ENCODE measurements at places on chromosomes 7 and 10.

- no peak for DNase-seq
Observed at GRCh38 chr10:97250952-97251351, 41.5 kb downstream of the ARHGAP19 start.

DNA sequence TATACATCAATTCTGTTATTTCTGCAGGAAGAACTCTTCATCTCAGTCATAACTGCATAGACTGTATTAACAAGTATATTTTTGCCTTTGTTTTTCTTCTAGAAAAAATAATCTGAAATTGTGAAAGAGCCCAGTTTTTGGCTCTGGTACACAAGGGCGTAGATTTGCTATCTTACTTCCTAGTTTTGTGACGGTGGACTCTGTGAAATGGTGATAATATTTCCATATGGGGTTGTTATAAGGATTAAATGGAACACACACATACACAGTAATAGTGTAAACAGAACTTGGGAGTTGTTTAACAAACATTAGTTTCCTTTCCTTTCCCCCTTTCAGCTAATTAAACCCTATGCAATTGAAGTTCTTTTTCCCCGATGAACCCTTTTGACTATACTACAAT lies 108.7 kb downstream of the MKLN1 start:
- DNase-seq, result no peak

DNA sequence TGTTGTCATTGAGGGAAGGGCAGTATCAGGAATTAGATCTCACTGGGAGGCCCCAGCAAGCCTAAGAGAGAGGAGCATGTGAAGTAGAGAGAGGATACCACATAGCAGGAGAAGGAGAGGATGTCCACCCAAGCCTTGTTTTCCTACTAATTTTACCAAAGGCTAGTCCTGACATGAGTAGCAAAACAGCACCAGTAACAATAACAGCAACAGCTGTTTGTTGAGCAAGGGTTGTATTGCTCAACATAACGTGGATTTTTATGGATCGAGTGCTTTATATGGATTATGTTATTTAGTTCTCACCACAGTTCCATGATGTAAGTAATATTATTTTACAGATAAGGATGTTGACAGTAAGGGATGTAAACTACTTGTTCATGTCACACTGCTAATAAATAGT lies 135.2 kb upstream of the DLX6 start:
- DNase-seq, result no peak

DNA sequence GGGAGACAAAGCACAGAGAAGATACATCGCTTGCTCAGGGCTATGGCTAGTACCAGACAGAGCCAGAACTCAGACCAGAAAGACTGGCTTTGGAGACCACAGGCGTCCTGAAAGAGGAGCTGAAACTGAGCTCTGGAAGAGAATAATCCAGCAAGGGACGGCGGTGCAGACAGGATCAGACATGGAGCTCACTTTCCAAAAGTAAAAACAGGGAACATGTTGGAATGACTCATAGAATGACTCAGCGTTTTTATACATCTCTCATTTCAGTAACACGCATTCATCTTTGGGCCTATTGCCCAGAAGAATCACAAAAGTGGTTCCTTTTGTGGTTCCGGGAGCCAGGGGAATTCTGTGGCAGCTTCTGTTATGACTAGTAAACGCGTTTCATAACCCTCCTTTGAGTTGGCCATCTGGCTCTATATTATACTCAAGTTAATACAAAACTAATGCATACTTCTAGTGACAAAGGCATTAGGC lies 37.2 kb downstream of the PLEKHS1 start:
- DNase-seq, result no peak

GRCh38 chr7:98877146-98877545 lies 1.2 kb upstream of the TRRAP start:
- DNase-seq, result no peak

GRCh38 chr7:135771961-135772638 lies 23.5 kb upstream of the FAM180A start:
- no peak for DNase-seq

DNA sequence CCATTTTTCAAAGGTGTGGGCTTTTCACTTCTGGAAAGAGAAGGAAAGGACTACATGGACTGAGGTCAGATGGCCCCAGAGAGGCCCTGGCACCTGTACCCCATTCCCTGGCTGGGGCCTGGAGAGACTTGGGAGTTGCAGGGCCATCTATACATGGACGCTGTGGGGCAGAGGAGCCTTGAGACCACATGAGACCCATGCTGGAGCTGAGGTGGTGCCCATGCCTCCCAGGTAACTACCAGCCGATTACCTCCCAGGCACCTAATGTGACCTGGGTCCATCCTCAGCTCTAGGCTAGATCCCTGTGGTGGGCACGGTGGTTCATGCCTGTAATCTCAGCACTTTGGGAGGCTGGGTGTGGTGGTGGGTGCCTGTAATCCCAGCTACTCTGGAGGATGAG lies 81.3 kb downstream of the GPR26 start:
- no peak for DNase-seq

GRCh38 chr7:123847868-123848267 lies 2.9 kb downstream of the HYAL4 start:
- DNase-seq, result no peak

- no peak for DNase-seq
Observed at GRCh38 chr7:4809091-4809591, 33.7 kb downstream of the AP5Z1 start.

DNA sequence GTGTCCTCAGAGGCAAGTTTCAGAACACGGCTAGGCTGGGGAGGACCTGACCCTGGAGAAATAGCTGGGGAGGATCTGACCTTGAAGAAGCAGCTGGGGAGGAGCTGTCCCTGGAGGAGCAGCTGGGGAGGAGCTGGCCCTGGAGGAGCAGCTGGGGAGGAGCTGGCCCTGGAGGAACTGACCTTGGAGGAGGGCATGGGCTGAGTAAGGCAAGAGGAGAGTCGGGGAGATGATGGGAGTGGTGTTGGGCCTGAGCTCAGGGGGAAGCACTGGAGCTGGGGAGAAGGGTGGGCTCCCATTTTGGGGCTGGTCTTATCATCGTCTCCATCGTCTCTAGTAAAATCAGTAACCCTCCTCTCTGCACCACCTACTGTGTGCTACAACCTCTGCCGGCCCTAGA lies 179.8 kb upstream of the SHH start:
- no peak for DNase-seq

DNA sequence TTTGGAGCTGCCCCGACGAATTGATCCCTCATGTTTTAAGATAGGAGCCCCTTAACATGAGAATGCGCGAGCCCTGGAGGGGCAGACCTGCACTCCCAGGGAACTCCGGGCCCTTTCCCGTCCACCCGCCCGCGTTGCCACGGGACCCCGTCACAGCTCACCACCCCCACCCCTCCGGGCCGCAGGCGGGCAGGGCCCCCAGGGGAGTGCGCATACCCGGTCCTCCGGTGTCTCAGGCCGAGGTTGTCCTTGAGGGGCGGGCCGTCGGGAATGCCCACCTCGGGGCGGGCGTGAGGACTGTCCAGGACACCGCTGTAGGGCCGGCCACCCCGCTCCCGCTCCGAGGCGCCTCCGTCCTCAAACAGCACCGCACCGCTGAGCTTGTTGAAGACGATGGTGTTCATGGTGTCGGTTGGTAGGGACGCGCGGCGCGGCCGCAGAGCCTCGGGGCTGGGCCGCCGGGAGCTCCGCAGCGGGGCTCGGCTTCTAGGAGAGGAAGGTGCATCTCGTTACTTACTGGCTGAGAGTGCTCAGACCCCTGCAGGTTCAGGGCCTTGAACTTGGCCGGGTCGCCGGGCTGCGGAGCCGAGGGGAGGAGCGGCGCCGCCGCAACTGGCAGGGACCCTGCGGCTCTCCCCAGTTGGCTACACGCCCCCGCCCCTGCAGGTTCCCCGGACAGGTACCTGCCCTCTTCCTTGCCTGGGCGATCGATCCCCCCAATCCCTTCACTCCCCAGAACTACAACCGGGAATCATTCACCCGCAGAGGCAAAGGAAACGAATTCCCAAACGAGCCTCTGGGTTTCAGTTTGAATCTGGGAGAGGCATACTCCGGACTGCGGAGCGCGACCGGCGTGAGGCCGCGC lies 2.4 kb downstream of the MKX start:
- DNase-seq, result no peak

DNA sequence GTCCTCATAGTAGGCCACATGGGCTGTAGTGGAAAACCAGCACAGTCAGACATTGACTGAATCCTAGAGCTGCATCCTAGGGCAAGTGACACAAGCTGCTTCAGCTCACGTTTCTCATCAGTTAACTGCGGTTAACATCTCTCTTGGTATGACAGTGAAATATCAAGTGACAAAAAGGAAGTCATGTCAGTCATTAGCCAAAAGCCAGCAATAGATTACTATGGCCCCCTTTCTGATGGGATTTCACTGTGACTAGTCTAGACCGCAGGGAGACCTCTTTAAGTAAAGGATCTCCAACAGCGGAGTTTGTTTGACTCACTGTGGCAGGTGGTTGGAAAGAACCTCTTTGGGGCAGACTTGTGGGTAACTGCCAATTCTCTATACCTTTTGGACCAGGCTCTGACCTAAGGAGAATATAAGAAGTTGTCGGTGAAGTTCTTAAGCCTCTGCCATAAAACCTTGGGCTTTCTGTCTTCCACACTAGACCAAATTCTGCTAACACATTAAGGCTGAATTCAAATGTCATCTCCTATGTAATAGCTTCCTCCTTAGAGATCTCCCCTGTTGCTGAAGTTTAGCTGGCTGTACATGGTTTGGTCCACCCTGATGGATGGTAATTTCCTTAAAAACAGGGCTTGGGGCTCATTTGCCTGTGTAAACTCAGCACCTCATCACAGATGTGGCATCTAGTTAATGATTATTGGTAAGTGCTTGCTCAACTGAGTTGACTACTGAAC lies 115.3 kb downstream of the SGMS1 start:
- DNase-seq, result no peak

DNA sequence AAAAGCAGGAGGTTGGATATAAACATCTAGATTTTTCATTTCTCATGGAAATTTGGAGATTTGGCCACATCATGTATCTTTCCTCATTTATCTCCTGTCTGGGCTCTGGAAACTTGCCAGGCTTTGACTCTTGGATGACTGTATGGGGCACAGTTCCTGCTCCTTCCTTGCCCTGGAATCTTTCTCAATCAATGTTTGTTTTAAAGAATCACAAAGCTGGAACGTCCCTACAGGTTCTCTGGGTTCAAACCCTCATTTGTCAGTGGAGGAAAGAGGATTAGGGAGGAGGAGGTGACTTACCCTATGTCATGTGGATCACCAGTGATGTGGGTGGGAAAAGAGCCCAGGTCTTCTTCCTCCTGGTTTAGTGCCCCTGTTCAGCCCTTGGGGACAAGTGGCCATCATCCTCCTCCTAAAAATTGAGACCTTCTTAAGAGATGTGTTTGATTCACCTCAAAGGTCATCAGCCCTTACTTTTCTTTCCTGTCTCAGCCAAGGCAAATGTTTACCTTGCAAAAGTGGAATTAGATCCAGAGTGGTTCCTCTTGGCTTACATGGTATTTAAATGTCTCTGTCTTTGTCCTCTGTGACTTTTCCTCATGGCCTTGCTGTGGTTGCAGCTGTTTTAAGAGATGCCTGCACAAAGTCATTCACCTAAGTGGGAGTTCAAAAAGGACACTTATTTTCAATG lies 38.8 kb upstream of the PDZD8 start:
- no peak for DNase-seq

- no peak for DNase-seq
Observed at GRCh38 chr10:36766940-36767339, 358.5 kb upstream of the ANKRD30A start.

- DNase-seq, result no peak
Observed at GRCh38 chr7:150314639-150315239, 8.4 kb upstream of the LRRC61 start.

- DNase-seq, result peak; percentile 93
Observed at GRCh38 chr7:82275342-82275741, 168.2 kb downstream of the CACNA2D1 start.

DNA sequence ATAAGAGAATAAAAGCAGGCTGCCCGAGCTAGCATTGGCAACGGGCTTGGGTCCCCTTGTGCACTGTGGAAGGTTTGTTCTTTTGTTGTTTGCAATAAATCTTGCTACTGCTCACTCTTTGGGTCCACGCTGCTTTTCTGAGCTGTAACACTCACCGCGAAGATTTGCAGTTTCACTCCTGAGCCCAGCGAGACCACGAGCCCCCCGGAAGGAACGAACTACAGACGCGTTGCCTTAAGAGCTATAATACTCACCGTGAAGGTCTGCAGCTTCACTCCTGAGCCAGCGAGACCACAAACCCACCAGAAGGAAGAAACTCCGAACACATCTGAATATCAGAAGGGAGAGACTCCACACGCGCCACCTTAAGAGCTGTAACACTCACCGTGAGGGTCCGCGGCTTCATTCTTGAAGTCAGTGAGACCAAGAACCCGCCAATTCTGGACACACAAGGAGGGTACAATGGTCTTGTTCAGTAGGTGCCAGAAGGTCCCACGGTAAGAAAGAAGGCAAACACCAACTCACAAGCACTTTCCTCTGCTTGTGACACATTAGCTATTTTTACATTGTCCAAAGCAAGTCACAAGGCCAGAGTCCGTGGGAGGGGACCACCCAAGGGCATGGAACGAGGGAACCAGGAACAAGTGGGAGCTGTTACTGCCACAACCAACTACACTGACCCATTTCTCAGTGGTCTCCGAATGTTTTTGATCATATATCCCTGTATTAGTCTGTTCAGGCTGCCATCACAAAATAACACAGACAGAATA lies 29.2 kb upstream of the CACUL1 start:
- DNase-seq, result no peak

GRCh38 chr7:8305104-8305503 lies 43.1 kb upstream of the ICA1 start:
- no peak for DNase-seq

DNA sequence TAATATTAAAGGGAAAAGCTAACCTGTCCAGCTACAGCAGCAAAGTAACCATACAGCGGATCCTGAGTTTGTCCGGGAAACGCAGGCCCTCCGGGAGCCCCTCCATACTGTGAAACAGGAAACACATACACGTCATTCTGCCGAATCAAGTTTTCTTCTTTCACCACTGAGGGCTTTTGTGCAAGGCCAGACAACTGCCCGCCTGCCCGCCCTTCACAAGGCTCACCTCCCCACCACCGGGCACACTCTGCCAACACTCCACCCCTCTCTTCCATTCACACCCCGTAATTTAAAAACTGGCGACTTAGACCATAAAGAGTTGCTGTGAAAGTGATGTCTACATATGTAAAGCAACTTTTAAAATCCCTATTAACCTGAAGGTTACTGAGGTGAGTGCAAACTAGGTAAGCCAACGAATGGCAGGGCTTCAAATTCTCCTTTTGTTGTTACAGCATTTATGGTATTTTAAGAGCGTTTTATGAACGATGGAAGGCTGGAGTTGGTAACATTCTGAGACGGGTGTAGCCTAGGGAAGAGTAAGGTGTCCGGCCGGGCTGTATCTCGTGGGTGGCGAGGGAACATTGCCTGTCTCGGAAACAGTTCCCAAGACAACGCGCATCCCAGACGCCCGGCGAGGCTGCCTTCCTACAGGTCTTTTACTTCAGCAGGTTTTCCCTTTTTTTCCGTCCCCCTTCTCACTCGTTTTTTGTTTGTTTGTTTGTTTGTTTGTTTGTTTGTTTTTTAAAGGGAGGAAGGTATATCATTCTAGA lies 817 bp downstream of the SRI start:
- DNase-seq, result no peak

Measured in NCI-H1417 treated with DMSO at 0.1 percent for 48 hours (cell line).